ENCODE measurements at places on chromosomes 7 and 10. TPM values are rescaled to one million over a fixed set of nuclear protein-coding genes. Genes with fewer than 3 reads are reported as not detected.

DNA sequence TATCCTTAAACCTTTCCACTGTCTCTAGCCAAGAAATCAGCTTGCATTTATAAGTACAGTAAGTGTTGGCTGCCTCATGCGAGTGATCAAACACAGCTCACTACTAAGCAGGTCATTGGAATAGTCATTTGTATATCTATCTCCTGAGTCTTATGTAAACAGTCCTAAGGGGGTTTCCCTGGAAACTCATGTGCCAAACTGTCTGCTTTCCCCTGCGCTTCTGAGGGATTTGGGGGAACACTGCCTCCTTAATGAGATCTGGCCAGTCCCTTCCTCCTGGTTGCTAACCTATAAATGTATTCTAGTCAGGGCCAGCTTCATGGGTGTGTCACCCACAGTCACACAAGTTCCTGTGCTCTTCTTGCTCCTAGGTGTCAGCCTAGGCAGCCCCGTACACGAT lies 133.1 kb downstream of the CD36 start:
- DNase-seq: no peak

- DNase-seq: no peak
- H3K27me3 ChIP-seq: no peaks in the 10 kb centered on the region
- no peak overlapping the region for H3K4me3 ChIP-seq
These were observed 171.5 kb downstream of the AKR1D1 start for GRCh38 chr7:138247568-138248333.

DNA sequence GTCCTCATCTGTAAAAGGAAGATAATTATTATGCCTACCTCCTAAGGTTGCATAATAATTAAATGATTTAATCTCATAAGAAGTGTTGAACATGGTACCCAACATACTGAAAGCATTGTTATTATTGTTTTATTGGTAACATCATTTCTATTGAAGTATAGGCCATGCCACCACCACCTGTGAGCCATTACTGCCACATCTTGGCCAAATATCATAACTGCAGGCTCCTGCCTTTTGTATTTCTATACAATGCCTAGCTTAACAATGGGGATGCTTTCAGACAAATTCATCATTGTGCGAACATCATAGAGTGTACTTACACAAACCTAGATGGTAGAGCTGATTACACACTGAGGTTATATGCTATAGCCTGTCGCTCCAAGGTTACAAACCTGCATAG lies 61.1 kb upstream of the NPSR1 start:
- no peaks in the 10 kb centered on the region for H3K36me3 ChIP-seq
- H3K4me1 ChIP-seq: no peaks in the 10 kb centered on the region
- DNase-seq: no peak
- no peaks in the 10 kb centered on the region for H3K27me3 ChIP-seq

- no peak overlapping the region for H3K27ac ChIP-seq
- no peak for DNase-seq
- H3K27me3 ChIP-seq: peaks cover 12% of the 10 kb centered on the region
- H3K4me1 ChIP-seq: no peaks in the 10 kb centered on the region
These were observed 26.2 kb upstream of the SEC61G start for GRCh38 chr7:54785261-54785660.

- no peaks in the 10 kb centered on the region for H3K27me3 ChIP-seq
- H3K27ac ChIP-seq: no peak overlapping the region
- no peaks in the 10 kb centered on the region for H3K4me1 ChIP-seq
- no peak overlapping the region for H3K4me3 ChIP-seq
These were observed 49.0 kb upstream of the LYZL1 start for GRCh38 chr10:29239569-29240472.

Gene ADRA2A
- total RNA-seq: 0.10 TPM

All from T-cell (primary cell).